Caudate nucleus (tissue), 63 donors: ENCODE measurements at places on chromosomes 1 and 21.

DNA sequence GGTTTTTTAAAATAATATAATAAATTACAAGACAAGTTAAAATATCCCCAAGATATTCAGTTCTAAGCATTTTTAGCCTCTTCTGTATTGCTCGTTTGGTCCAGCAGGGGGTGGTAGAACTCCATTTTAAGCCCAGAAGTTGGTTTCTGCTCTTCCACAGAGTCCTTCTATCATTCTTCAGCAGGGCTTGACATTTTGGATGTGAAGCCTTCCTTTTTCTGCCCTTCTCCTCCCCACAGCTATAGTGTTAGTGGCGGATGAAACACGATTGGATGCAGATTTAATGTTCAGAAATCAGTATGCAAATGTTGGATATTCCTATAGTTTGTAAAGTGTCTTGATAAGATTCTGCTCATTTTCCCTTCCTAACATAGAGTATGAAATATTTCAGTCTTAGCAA is 1.4 kb downstream of the NCAM2 start:
- no peak for DNase-seq

DNA sequence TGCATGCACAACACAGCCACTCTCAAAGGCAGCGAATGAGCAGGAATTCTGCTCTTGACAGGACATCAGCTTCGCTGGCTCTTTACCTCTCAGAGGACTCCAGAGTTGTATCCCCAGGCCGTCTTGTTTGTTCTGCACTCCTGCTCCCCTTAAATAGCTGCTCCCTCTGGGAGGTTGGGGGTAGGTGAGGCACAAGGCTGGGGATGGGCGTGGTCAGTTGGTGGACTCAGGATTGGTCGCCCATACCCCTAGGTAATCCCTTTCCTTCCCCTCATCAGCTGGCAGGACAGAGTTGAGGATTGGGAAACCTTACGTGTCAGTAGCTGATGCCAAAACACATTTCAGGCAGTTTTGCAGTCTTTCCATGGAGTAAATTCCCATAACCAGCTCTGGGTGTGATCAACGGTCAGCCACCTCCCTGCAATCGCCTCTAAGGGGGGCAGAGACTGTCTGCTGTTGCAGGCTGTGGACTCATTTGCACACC is at the start of gene PLA2G2A:
Gene PLA2G2A (minus strand): TSS at position 125 of the 484 bp plus-strand sequence. CDS start 845 bp downstream, outside the sequence.
- DNase-seq: no peak

- peak; percentile 25 for DNase-seq
Observed at GRCh38 chr1:8382051-8382505, 64.2 kb downstream of the SLC45A1 start.

- DNase-seq: no peak
Observed at GRCh38 chr1:164728719-164729118, 169.7 kb downstream of the PBX1 start.
